ENCODE measurements at places on chromosomes 5 and 9.

DNA sequence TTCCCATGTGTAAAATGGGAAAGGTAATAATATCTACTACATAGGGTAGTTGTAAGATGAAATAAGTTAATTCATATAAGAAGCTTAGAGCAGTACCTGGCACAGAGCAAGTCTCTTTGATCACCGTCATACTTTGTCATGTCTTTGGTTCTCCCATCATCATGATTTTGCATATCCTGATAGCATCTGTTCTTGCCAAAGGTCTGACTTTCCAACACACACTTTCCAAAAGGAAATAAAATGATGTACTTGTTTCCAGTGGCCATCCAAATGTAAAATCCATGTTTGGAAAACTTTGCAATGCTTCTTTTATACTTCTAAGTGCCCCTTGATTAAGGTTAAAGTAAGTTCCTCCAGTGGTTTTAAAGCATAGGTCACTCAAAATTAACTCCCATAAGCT is 266.9 kb upstream of the PTGER4 start:
- DNase-seq: no peak

DNA sequence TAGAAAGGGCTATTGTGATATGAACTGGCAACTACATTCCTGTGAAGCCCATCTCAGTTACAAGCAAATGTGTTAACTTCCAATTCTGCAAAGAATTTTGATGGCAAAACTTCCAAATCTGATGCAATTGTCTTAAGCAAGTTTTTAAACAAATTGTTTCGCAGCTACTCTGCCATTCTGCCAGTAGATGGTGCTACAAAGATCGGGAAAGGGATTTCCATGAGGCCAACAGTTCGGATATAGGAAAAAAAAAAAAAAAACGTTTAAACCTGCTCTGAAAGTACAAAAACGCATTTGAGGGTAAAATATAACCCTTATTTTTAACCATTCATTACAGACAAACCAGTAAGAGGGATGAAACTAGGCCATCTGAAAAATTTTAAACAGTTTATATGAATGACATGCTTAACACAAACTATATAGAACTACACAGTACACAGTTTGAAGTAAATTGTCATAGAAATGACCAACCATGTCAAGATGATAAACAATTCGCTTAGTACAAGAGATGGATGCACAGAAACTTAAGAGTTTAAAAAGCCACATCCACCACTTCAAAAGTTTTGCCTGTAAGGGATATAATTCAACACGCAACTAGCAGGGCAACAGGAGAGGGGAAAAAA is 2.2 kb downstream of the HNRNPA0 start:
- peak; percentile 79 for DNase-seq

DNA sequence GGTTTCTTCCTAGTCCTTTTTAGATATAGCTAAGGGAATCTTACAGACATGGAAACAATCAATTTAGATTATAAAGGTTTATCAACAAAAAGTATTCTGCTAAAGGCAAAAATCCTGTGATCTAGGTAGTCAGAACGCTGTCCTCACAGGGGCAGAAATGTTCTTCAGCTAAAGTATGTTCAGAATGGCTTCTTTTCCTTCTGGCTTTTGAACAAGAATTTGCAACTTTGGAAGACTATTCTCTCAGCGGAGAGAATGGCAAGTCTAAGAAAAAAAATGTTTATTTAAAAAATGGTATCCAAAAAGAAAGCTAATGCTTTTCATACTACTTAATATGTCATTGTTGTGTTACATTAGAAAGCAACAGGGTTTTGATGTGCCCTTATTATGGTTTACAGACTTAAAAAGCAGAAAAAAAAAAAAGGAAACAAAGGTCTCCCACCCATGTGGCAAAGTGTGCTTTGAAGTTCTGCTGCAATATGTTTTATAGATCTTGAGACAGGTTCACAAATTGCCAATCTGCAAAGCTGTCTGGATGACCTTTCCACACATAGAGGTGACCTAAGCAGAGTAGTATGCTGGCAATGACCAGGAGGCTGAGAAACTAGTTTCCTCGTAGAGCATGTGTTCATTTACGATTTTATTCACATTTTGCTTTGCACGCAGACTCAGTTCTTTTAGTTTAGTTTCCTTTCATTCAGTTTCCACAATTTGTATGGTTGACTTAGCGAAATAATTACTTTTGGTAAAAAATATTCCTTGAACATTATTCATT is 45.1 kb upstream of the PJA2 start:
- DNase-seq: no peak

DNA sequence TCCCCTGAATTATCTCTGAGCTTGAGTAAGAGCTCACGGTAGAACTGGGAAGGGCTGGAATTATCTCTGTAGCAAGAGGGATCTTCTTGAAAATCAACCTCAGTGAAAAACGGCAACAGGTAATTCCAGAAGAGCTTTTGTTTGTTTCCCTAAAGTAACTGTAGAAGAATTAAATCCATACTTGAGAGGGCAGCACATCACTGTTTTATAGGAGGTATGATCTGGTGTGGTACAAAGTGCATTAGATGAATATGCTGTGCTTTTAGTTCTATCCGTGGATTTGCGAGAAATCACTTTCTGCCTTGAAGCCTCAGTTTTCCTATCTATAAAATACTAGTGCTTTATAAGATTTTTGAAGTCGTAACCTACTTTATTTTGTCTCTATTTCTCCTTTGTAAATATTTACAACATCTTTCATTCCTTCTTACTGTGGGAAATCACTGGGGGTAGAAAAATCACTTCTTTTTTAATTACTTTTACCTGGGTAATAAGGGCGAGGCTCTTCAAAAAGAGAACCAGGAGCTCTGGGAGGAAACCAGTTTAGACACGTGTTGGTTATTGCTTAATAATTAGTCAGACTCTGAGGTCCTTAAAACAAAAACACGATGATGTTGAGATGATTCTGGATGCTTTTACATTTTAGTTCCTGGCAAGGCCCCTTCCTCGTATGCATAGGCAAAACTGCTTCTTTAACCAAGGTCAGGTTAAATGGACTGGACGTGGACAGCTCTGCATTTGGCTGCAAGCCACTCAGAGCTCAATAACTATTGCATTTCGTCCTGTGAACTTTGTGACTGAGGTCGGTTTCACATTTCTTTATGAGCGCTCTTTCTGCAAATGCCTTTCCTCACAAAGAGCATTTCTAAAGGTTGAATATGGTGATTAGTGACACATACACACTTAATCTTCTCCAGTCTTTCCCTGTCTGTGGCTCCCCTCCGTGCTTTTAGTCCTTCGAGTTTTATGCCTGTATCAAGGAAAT is 376.1 kb downstream of the BRINP1 start:
- no peak for DNase-seq

DNA sequence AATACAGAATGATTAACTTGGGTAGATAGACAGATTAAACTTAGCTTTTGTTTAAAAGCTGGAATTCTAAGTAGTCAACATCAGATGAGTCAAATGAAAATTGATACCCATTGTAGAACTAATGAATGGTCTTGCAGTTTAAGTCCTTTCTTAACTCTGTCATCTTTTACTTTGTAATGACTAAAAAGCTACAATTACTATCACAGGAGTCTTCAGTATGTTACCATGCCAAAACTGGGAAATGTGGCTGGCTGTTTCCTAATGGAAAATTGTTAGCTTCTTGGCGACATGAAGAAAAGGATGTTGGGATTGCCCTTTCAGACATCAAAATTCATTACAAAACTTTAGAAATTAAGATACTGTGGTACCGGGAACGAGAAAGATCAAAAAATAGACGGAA is 20.2 kb upstream of the ANXA1 start:
- DNase-seq: no peak

DNA sequence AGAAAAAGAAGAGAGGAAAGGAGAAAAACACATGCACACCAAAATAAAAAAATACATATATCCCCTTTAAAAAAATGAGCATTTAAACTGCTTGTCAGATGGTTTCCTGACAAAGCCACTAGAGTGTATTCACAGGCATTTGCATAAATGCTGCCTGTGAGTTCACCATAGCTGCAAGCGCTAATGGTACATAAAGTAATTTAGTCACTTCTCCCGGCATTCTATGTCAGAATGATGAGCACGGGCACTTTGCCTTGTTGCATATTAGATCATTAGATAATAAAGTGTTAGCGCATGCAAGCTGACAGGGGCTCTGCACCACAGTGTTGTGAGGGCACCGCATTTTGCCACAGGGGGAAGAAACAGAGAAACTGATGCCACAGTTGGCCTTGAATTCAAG is 280.6 kb downstream of the EBF1 start:
- DNase-seq: peak; percentile 6

DNA sequence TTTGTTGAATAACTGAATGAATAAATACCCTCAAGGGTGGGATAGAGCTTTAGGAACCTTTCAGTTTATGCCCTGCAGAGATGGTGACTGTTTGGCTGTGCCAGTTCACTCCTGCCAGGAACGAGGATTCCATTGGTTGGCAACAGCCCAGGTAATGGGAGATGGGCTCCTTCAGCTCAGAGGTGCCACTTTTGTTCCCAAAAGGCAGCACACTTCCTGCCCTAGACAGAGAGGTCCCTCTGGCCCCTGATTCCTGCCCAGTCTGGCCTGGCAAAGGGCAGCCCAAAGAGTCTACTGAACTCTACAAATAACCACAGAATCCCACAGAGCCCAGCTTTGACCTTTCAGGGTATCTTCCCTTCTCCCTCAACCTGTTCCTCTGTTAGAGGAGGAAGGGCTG is 1.6 kb downstream of the C9orf152 start:
- no peak for DNase-seq

GRCh38 chr5:146947181-146947941 is 68.8 kb upstream of the PPP2R2B start:
- DNase-seq: peak; percentile 23

DNA sequence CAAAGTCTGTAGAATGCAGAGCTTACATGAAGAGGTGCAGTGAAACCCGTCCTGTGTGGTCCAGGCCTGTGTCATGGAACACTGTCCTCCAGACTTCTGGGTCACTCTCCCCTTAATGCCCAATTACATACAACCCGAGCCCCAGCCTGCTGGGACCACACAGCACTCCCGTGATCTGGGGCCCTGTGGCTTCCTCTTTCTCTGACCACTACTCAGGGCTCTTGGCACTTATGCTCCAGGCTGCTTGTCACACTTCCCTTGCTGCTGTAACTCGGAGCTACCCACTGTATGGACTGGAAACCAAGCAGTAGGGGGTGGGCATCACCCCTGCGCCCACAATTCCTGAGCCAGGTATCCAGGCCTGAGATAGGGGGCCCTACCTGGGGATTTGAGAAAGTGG is 10.3 kb upstream of the IL3 start:
- peak; percentile 82 for DNase-seq
